ENCODE measurements at places on chromosomes 5 and 9.

DNA sequence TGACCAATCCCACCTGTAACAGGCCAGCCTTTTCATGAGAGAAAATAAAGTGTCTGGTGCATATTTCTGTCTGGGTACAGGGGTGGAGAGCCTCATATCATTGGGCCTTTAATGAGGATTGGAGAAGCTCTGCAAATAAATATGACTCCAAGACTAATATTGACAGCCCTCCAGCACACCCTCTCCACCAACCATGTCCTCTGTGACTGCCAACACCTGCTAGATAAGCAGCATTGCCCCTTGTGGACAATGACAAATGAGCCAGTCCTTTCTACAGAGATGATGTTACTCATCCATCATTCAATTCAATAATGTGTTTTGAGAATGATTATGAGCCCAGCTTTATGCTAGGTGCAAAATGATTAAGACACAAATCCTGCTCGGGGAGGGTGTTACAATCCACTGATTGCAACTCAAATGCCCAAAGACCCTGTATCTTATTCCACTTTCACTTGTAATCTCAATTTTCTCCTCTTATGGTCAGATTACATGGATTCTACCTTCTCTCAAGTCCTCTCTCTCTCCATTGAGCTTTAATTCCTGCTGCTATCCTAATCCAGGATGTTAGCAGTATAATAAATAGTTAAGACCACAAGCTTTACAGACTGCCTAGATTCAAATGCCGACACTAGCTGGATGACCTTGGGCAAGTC, 2.1 kb upstream of the GFRA3 start:
- no peak for DNase-seq

DNA sequence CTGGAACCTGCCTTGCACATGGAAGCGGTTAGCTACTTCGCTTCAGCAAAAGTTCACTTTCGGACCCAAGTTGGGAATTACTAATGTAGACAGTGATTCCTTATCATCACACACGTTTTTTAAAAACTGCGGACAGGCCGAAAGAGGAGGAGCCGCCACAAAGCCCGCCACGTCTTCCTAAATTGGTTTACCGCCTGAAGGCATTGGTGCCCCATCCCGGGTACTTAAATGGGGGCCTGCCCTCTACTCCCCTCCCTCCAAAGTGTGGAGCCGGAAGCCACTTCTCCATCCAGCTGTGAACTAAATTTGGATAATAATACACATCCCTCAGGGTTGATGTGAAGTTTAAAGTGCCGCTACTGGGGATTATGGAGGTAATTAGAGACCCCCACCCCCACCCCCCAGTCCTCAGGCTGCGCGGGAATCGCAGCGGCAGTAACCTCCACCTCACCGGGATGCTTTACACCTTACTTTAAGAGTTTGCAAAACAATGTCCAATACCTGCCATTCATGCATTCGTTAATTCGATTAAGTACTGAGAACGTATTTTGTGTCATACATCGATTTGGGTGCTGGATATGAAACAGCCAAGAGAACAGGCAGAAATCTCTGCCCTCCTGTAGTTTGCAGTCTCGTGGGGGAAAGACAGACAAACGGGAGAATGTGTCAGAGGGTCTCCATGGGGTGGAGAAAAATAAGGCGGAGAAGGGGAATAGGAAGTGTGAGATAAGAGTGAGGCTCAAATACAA, 937 bp upstream of the MACROH2A1 start:
- DNase-seq, result no peak

DNA sequence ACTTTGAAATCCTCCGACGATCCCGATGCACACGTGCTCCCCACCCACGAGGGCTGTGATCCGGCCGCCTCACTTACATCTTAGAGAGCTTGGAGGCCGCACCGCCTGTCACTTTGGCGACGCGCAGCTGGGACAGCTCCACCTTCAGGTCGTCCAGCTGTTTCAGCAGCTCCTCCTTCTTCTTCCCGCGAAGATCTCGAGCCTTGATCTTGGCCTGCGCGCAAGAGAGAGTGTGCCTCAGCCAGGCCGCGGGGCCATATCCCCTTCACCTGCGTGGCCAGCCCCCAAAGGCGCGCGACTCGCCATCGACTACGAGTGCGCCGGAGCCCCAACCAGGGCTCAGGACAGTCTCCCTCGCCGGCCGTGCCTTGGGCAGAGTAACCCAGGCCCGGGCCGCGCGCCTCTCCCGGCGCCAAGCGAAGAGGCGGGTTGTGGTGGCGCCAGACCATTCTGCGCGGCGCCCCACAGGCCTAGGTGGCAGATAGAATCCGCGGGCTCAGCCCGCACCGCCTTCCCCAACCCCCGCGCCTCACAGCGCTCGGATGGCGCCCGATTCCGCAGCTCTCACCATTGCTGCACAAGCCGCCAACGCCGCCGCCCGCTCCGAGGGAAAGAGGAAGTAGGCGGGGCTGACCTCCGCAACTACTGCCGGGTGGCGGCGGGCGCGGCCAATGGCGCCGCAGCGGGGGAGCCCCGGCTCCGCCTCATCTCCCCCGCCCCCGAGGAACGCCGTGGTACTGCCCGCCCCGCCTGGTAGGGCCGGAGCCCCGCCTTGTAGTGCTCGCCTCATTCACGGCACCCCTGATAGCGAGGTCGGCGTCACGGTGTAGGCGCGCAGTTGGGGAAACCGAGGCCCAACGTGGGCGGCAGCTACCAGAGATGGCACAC, at the start of the genes ARPC5L and RPL35:
TSS of gene ARPC5L (plus strand) at position 789 of the 888 bp plus-strand sequence. CDS start 7,161 bp downstream, outside the sequence.
TSS of gene RPL35 (minus strand) at position 616 of the 888 bp plus-strand sequence. CDS start at position 571, 45 bp downstream.
- DNase-seq, result peak; percentile 93

DNA sequence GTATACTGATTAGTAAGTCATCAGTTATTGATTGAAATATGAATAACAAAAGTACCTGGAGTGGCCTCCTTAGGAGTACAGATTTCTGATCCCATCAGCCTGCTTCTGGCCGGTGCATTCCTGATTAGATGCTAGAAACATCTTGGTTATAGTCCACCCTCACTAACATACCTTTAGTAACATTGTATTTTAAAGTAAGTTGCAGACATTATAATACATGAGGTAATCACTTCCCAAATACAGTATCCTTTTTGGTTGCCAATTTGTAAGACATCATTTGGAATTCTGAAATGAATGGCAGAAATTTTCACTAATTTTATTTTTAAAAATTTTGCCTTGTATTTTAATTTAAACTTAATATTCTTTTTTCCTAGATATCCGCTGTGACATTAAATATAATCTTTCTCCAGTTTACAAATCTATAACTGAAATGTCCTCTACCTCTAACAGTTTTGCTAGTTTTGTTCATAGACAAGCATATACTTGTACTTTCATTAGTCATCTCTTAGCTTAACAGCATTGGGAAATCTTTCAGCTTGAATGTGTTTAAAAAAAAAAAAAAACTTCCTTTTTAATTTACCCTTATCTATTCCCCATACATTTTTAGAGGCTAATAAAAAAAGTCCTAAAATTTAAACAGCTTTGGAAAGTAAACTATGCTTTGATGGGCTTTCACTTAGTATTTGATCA, 178.9 kb downstream of the XRCC4 start:
- DNase-seq, result peak; percentile 19

GRCh38 chr9:3520564-3520963, 5.2 kb downstream of the RFX3 start:
- DNase-seq, result no peak

GRCh38 chr9:94082956-94083355, 1.3 kb upstream of the PTPDC1 start:
- no peak for DNase-seq

- DNase-seq, result no peak
These were observed 49.2 kb upstream of the NREP start for GRCh38 chr5:111806156-111806555.
